Hepatic stellate cell (primary cell): ENCODE measurements at places on chromosomes 6 and 20.

DNA sequence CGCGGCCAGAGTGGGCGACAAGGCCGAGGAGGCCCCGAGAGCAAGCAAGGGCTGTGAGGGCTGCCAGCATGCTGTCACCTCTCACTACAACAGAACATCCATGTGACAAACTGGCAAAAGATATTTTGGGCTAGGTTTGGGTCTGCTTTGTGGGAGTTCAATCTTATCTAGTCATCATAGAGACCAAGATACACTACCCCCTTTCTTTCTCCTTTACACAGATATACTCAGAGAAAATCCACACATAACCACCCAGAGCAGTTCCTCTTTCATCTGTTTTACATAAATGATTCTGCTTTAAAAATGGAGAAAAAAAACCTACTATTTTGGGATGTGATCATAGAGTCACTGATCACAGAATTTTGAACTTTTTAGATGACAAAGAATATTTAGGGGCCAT is 16.8 kb downstream of the SOX4 start:
- no peak for DNase-seq

GRCh38 chr6:133741375-133741861 is 147.5 kb upstream of the TCF21 start:
- no peak for DNase-seq

GRCh38 chr20:2840967-2841531 is 504 bp downstream of the VPS16 start:
- peak; percentile 81 for DNase-seq

DNA sequence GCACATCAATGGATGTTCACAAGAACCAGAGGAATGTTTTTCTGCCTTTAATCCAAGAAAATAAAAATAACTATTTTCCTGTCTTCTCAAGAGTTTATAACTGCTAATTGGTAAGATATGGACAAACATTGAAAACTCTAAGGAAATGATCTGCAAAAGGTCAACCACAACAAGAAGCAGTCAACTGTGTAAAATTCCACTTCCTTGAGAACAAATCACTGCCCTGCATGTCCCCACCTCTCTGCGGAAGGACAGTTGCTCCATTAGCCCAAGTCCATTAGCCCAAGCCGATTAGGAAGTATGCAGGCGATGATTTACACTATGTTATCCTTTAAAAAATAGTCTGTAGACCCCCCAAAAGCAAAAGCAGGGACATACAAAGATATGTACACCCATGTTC is 27.6 kb downstream of the SLC22A23 start:
- no peak for DNase-seq

- DNase-seq: no peak
Observed at GRCh38 chr6:3307436-3307835, 48.7 kb downstream of the PSMG4 start.

DNA sequence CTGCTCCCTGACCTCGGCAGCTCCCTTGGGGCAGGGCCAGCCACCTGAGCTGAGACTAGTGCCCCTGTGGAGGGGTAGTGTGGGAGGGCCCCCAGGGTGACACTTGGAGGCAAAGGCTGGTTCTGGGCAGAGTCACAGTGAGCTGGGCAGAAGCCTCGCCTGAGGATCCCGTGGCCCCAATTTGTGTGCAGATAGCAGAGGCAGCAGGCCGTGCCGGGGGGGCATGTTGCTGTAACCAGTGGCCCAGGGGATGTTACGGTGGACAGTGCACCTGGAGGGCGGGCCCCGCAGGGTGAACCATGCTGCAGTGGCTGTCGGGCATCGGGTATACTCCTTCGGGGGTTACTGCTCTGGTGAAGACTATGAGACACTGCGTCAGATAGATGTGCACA is 2.9 kb downstream of the KLHDC3 start:
- DNase-seq: no peak

DNA sequence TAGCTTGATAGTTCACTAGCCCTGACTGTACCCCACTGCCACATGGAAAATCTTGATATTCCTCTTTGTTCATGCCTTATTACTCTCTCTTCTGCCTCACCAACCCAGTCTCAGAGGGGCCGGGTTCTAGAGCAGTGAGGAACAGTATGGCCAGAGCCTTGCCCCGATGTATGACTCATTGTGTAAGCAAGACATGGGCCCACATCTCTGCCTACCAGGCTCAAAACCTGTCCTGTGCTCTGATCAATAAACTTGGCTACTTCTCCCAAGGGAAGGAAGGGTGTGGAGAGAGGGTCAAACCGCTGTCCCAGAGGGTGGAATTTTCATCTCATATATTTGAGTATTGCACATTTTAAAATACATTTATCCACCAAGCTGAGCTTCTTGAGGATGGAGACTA is 91.7 kb downstream of the DNAH8 start:
- DNase-seq: no peak

DNA sequence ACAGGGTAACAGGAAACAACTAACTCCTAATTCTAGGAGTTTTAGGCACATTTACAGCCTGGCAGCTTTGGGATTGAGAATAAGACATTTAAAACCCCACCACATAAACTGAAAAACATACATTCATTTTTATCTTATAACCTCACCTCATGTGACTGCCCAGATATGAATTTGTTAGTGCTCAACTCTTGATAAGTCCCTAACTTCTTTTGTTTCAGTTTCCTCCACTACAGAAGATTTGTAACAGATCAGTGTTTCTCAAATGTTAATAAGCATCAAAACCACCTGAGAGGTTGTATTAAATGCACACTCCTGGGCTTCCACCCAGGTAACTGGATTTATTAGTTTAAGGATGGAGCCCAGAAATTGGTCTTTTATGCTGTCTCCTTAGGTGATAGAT is 190.1 kb upstream of the ARID1B start:
- DNase-seq: no peak

GRCh38 chr20:24582373-24583168 is 113.1 kb downstream of the SYNDIG1 start:
- no peak for DNase-seq

- no peak for DNase-seq
Observed at GRCh38 chr20:14523090-14523489, 185.7 kb upstream of the FLRT3 start.

DNA sequence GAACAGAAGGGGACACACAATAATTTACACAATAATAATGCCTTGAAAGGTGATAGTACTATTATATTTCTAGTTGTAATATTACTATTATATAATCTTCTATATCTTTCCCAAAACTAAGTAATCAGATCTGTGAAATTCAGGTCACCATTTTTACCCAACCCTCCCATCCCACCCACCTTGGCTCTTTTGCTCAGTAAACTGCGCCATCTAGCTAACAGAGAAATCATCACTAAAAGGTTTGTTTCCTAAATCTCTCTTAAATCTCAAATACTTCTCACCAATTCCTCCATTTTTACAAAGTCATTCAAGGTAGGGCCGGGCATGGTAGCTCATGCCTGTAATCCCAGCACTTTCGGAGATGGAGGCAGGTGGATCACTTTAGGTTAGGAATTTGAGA is 83.4 kb downstream of the CDK19 start:
- DNase-seq: no peak

DNA sequence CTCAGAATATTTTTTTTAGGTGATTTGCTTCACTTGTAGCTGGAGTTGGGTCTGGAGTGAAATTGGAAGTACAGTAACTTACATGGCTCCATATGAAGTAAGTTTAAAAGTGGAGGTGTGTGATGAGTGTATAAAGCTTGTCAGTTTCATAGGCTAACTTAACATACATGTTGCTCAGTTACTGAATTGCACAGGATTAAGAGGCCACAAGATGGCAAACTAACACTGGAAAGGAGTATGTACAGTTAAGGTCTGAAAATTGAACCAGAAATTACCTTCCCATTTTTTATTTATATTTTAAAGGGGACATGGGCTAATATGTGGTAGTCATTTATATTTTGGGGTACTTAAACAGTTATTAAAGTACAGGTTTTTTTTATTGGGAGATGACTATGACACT is 45.3 kb upstream of the SMIM8 start:
- no peak for DNase-seq
